ENCODE measurements at places on chromosomes 2 and 18.
A peak's percentile ranks its signal among the peaks of the same experiment; 100 is the strongest.

- DNase-seq = no peak
Observed at GRCh38 chr18:8029061-8029460, 461.9 kb downstream of the PTPRM start.

- DNase-seq = no peak
Observed at GRCh38 chr2:27123302-27124150, at the start of gene ABHD1. TSS of gene ABHD1 (plus strand) at chr2:27123815. CDS start at chr2:27123949, 134 bp downstream.

GRCh38 chr2:191578031-191578430, 99.9 kb upstream of the NABP1 start:
- DNase-seq = no peak

DNA sequence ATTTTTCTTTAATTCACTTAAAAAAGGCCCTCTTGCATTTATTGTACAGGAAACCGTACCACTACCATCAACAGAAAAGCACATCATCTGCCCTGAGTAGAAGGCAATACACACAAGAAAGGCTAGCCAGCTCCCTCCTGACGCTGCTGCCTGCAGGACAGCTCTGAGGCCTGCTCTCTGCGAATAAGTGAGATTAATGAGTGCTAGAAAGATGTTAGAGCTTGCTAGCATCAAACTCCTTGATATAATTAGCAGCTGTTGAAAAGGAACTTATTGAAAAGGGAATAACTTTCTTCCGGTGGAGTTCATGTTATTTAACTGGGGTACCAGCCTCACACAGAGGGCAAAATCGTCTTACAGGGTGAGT, 56.1 kb downstream of the INHBB start:
- DNase-seq = no peak

DNA sequence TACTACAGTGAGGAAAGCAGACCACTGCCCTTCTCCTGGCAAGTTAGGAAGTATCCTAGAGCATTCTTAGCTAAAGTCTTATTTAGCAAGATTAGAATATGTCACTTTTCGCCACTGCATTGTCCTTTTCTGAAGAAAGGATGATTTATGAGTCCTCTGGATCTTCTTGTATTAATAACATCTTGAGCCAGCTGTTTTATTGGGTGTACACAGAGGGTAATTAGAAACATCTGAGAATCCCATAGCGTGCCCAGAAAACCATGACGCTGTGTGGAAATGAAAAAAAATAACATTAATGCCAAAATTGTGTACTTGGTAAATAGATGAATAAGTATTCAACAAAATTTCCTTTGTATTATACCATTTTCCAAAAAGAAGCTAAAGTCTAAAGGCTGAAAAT, 198.7 kb downstream of the LTBP1 start:
- DNase-seq = peak; percentile 41

DNA sequence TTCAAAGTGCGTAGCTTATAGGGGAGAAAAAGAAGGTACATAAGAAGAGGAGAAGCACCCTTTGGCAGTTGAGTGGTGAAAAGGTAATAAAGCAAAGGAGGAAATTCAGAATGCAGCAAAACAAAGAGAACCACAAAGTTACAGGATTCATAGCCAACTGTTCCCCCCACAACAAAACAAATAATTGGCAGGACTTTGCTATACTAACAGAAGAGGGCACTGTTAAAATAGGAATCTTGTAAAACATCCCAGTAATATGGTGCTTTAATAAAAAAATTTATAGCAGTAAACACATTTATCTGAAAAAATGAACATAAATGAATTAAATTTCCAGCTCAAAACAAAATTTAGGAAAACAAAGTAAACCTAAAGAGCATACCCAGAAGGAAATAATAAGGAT, 42.3 kb downstream of the R3HDM1 start:
- DNase-seq = no peak

GRCh38 chr2:45892425-45892745, 240.9 kb downstream of the PRKCE start:
- DNase-seq = no peak

DNA sequence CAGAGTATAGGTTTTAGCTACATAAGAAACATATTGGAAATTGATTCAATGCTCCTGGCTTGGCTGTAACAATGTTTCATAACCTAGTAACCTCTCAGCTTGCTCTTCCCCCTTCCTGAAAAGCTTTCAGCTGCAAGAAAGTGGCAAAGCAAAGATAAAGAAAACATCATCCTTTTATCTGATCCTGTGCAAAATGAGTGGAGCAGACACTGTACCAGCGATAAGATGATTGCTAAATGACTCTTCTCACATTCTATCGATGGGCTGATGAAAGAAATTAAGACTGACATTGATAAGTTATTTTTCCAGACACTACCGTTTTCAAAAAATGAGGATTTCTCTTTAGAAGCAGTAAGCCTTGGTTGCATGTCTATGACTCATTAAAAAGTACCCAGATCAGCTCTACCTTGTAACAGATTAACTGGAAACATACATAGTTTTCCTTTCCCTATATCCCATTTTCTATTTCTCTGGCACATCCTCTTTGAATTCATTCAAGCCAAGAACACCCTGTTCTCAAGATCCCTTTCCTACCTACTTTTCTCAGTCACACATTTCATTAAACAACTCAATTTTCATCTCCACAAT, 87.1 kb upstream of the LYPD1 start:
- peak; percentile 47 for DNase-seq
